ENCODE measurements at places on chromosomes 4 and X.

GRCh38 chr4:108717386-108717785, 45.5 kb downstream of the ETNPPL start:
- no peak for DNase-seq

DNA sequence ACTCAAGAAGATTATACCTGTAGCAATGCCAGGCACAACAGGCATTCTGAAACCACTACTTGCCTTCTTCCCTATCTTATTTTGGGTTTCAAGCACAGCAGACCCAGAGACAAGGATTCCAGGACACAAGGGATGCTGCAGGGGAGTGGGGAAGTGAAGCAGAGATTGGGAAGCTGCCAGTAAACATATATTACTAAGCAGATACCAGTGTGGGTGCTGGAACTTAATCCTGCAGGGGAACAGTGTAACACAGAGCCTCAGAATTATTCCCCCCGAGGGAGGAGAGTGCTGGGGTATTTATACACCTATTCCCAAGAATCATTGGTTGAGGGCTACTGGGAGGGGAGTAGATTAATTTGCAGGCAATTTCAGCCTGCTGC, 33.3 kb upstream of the MAML3 start:
- no peak for DNase-seq

GRCh38 chrX:15563056-15563455, 37.7 kb downstream of the ACE2 start:
- no peak for DNase-seq

- no peak for DNase-seq
These were observed 7.2 kb downstream of the TBC1D14 start for GRCh38 chr4:6916587-6917460.

DNA sequence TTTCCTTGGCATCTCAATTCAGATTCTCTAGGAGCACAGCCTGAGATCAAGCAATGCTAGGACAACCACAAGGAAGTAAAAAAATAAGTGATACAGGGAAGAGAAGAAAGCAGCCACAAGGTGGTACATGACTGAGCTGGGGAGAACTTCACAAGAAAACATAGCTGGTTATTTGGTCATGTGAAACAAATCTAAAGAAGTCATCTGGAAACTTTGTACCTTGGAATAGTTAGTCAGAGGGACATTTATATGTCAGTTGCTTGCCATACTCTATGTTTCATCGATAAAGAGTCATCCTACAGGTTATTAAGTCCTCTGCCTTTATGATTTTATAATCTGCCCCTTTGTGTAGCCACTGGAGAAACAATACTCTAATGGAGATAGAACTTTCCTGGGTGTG, 575.1 kb downstream of the IL15 start:
- no peak for DNase-seq
